Posterior cingulate gyrus (tissue), 11 donors: ENCODE measurements at places on chromosomes 12 and 14.

DNA sequence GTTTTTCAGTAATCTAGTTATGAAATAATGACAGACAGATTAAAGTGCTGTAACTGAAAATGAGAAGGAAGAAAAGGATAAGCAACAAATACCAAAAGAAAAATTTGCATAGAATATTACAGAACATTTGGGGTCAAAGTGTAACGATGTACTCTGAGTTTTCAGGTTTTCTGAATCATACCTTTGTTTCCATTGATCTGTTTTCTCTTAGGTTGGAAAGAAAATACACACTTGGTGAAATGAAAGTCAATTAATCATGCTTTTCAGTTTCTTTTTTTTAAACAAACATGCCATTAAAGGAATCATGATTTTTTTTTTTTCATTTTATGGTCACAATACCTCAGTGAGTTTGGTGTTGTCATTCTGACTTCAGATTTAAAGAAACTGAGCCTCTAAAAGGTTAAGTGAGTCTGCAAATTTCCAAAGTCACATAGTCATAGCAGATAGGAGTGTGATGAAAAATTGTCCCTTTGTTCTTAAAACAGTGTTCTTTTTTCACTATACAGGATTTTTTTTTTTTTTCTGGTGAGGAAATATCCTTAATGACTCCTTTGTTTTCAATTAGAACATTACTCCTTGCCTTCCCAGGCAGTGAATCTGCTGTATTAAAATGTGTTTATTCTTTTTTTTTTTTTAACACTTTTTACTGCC, 35.9 kb upstream of the PZP start:
- no peak for DNase-seq

DNA sequence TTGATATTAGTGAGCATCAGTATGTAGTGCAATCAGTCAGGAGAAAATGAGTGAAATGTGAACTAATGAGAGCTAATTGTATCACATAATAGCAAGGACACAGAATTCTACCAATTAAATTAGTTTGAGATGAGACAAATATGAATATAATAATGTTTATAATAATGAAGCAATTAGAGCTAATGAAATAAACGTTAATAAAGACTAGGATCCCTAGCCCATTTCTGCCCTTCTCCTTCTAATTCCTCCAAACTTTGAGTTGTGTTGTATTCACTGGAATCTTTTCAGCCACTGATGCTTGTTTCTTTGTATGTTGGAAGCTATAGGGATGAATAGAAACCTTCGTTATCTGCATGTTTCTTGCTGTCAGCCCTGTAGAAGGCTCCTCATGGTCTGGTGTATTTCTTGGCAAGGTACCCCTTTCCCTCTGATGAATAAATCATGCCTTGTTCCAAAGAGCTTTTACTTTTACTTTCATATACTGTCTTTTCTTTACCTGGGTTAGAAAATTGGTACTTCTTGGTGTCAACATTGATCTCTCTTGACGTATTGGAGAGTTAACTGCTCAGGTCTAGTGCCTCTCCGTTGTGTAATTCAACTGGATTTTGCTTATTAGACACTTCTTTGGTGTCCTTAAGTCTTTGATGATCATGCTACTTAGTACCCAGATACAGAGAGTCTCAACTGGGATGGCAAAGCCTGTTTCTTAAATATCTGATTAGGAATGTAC, 154.8 kb downstream of the PTCSC3 start:
- no peak for DNase-seq

DNA sequence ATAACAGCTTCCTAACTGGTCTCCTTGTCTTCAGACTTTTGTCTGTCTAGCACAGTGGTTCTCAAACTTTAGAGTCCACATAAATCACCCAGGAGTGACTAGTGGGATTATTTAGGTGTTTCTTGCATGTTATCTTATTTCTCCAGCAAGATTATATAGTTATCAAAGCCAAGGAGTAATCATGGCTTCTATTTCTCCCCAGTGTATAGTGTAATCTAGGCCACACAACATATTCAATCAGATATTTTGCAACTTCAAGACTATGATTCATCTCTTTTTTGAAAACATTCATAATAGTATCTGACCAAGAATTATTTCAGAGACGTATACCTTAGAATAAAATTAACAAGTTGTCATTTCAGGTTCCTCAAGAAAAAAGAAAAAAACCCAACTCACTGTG, 131.9 kb downstream of the CEP83 start:
- DNase-seq = no peak

GRCh38 chr12:8692573-8692972, 5.2 kb upstream of the RIMKLB start:
- peak; percentile 93 for DNase-seq

GRCh38 chr12:96514328-96514727, 25.0 kb downstream of the CFAP54 start:
- no peak for DNase-seq

- no peak for DNase-seq
These were observed 14.8 kb downstream of the DDX24 start for GRCh38 chr14:94066089-94066676.

GRCh38 chr12:1332327-1332726, 262.1 kb downstream of the FBXL14 start:
- DNase-seq = no peak

DNA sequence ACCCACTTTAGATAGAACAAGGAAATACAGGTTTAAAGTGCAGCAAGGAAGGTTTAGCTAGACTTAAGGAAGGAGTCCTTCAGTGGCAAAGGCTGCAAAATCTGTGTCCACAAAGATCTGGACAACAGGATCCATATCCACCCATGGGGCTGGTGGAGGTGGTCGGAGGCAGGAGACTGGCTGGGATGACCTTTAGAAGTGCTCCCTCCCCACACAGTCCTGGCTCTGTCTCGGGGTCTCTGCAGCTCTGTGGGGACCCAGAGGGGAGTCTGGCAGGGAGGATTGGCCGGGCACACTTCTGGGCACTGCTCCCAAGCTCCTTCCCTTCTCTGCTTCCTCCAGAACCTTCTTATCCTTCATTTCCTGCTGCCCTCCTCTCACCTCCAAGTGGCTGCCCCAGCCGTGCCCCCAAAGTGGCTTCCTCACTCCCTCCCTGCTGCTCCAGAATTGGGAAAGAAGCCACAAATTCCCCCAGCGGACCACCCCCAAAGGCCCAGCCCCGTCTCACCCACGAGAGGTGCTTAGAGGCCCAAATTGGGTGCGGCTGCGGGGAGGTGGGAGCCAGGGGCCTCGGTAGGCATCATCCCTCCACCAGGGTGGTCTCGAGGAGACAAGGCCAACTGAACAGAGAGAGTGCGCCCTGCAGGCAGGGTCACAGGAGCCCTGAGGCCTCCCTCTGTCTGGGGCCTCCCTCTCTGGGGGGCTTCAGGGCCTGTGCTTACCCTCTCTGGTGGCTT, 21.9 kb upstream of the PGF start:
- peak; percentile 75 for DNase-seq

GRCh38 chr12:78229591-78230101, 399.0 kb downstream of the NAV3 start:
- DNase-seq = no peak

GRCh38 chr12:59708064-59708463, 112.2 kb downstream of the SLC16A7 start:
- no peak for DNase-seq

- no peak for DNase-seq
These were observed 742.6 kb downstream of the TMEM121 start for GRCh38 chr14:106269029-106269428.

DNA sequence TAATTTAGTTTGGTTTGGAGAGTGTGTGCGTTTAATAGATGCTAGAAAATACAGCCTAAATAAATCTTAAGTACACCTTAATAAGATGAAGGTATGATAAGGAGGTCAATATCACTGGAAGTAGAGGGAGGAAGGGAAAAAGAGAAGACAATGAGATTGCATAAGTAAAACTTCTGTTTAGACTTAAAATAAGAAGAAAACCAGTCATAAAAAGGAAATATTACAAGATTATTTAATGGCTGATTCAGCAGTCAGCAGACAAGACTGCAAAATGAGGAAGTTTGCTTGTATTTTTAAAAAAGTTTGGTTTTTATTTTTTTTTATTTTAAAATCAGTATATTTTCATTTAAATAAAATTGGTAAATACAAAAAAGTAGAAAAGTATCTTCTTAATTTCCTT, 3.2 kb downstream of the SLC38A6 start:
- no peak for DNase-seq

GRCh38 chr12:131283191-131283861, 329.6 kb downstream of the ADGRD1 start:
- no peak for DNase-seq

DNA sequence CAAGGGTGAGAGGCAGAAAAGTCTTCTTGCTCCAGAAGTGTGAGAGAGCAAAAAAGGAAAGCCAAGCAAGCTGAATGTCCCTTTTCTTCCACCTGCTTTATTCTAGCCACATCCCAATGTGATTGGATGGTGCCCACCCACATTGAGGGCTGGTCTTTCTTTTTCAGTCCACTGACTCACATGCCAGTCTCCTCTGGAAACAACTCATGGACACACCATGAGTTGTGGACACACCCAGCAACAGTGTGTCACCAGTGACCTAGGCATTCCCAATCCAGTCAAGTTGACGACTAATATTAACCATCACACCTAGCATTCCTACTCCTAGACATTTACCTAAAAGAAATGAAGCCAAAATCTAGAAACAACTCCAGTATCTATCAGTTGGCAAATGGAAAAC, 7.2 kb upstream of the DICER1 start:
- DNase-seq = no peak

- DNase-seq = no peak
These were observed 43.2 kb downstream of the RFX4 start for GRCh38 chr12:106625976-106626375.

DNA sequence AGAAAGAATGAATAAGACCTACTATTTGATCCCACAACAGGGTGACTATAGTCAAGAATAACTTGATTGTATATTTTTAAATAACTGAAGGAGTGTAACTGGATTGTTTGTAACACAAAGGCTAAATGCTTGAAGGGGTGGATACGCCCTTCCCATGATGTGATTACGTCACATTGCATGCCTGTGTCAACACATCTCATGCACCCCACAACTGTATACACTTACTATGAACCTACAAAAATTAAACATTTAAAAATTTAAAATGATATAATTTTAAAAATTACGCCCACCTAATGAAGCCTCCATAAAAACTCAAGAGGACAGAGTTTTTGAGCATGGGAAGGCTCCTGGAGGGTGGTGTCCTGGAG, 94.5 kb downstream of the SCARB1 start:
- no peak for DNase-seq

DNA sequence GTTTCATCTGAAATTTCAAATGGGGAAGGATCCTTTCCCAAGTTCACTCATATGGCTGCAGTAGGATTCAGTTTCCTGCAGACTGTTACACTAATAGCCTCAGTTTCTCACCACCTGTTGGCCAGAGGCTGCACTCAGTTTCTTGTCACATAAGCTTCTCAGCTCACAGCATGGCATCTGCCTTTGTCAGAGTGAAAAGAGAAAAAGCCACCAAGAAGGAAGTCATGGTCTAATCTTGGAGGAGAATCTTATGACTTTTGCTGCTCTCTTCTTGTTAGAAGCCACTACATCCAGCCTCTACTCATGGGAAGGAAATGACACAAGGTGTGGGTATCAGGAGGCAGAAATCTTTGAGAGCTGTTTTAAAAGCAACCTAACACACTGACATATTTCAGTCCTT, 39.4 kb upstream of the BTG1 start:
- DNase-seq = no peak

DNA sequence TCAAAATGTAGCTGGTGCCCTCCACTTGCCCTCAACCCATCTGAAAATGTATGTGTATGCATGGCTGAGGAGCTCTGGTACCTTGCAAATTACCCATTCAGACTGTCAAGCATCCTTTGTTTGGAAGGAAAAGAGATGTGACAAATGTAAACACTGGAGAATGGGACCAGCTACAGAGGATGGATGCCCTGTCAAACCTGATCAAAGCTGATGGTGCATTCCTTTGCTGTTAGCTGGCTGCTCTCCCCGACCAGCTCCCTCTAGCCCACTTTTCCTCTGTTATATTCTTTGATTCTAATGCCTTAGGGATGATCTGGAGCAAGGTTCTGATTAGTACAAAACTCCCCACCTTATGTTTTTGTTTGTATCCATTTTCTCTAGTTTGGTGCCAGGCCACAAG, 310.3 kb downstream of the C12orf75 start:
- no peak for DNase-seq

GRCh38 chr14:33646692-33647260, 304.1 kb downstream of the EGLN3 start:
- no peak for DNase-seq

DNA sequence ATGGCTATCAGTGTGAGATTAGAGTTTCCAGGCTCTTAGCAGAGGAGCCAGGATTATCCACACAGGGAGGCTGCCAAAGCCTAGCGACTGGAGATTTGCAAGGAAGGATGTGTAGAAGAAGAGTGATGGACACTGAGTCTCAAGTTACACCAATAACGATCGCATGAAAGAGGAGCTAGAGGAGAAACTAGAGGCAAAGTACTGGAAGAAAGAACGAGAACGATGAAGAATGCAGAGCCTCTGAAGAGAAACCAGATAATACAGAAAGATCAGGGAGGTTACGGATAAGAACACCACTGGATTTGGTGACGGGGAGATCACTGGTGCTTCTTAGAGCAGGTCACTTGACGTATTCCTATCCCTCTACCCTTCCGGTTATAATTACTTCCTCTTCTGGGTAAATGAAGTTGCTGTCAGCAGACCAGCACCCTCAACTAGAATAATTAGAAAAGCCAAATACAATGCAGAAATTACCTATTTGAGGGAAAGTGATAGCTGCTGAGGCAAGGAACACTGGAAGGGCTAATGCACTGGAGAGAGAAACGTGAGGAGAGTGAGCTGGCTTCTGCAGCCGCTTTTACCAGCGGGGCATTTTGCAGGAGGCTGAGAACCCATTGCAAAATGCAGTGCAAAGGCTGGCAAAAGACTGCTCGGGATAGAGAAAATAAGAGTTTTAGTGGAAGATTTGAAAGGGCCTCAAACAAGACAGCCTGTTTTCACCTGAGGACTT, 93.1 kb upstream of the HIF1A start:
- no peak for DNase-seq

DNA sequence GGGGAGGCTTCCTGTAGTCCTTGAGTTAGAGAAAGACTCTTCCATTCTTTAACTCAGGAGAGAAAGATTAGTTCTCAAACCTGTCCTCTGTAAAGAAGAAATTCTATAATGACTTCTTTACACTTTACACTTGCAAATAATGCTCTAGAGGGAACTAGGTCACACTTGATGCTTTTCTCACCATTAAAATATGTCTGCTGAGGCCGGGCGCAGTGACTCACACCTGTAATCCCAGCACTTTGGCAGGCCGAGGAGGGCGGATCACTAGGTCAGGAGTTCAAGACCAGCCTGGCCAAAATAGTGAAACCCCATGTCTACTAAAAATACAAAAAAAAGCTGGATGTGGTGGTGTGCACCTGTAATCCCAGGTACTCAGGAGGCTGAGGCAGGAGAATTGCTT, 6.3 kb downstream of the NTN4 start:
- DNase-seq = no peak
